ENCODE measurements at places on chromosomes 11 and 22. TPM values are rescaled to one million over a fixed set of nuclear protein-coding genes. Genes with fewer than 3 reads are reported as not detected.

DNA sequence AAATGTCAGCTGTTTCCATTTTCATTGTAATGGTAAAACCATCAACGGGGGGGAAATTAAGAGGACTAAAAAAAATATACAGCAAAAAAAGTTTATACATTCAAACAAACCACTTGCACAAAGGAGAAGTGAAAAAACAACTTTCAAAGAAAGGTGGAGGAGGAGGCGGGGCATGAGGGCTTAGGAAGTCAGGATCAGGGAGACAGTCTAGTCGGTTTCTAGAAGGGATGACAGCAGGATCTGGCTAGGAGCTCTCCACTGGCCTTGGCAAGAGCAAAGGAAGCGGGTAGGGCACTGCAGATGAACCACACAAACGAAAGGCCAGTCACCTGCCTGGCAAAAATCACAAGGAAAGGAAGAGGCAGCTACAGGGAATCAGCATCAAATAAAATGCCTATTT is 31.0 kb downstream of the NAP1L4 start:
- DNase-seq = no peak

Gene FOLH1
- not detected for total RNA-seq

Gene LRP5
- total RNA-seq = 64.7 TPM

DNA sequence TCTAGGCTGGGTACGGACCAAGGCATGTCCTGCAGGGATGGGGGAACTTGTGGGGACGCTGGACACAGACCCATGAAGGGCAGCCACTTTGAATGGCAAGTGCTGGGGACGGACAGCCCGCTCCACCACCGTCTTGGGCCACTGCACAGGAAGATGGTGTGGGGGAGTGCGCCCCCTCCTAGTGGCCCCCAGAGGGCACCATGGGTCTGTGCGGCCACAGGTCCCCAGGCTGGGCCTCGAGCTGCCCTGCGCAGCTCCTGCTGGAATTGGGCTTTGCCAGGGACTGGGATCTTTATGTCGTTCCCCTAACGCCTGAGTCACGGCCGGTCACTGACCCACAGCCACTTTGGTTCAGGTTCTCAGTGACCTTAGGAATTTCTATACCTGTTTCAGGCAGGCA is 44.4 kb downstream of the NAT10 start:
- DNase-seq = peak; percentile 30

Gene RAG2
- 17.9 TPM for total RNA-seq

GRCh38 chr11:26958702-26959049 is 35.2 kb upstream of the FIBIN start:
- DNase-seq = no peak

GRCh38 chr11:77131560-77131959 is 3.5 kb downstream of the MYO7A start:
- DNase-seq = no peak

Gene TSGA10IP
- not detected for total RNA-seq

All from stomach (tissue), 19 donors.